ENCODE measurements at places on chromosomes 13 and 19. TPM values are rescaled to one million over a fixed set of nuclear protein-coding genes. Genes with fewer than 3 reads are reported as not detected.

The CLEC17A gene
- total RNA-seq: not detected

The ZNF667 gene
- 2.3 TPM for total RNA-seq

The PTOV1 gene
- 74.1 TPM for total RNA-seq

The CD177 gene
- total RNA-seq: 1.1 TPM

The GJA3 gene
- total RNA-seq: 0.37 TPM

The ZNF550 gene
- 4.6 TPM for total RNA-seq

The AP2S1 gene
- total RNA-seq: 45.6 TPM

The PDX1 gene
- total RNA-seq: not detected

The TYROBP gene
- 13.0 TPM for total RNA-seq

The USHBP1 gene
- 3.5 TPM for total RNA-seq

The FCAR gene
- total RNA-seq: 0.76 TPM

The C5AR1 gene
- total RNA-seq: 8.0 TPM

The TMC4 gene
- total RNA-seq: 1.3 TPM

The FPR2 gene
- not detected for total RNA-seq

The TMEM145 gene
- not detected for total RNA-seq

The CEACAM20 gene
- total RNA-seq: not detected

Data from uterus (tissue), 4 donors.